ENCODE measurements at places on chromosomes 16 and 17. TPM values are rescaled to one million over a fixed set of nuclear protein-coding genes. Genes with fewer than 3 reads are reported as not detected.
A peak's percentile ranks its signal among the peaks of the same experiment; 100 is the strongest.

The MAPT gene
- 0.15 TPM for total RNA-seq

- H3K4me3 ChIP-seq: no peak overlapping the region
- no peak for DNase-seq
- H3K4me1 ChIP-seq: peaks cover 22% of the 10 kb centered on the region
- no peaks in the 10 kb centered on the region for H3K36me3 ChIP-seq
- H3K27me3 ChIP-seq: peaks cover 37% of the 10 kb centered on the region
- H3K27ac ChIP-seq: no peak overlapping the region
Measured at GRCh38 chr17:44307387-44308186, 814 bp upstream of the RUNDC3A start.

DNA sequence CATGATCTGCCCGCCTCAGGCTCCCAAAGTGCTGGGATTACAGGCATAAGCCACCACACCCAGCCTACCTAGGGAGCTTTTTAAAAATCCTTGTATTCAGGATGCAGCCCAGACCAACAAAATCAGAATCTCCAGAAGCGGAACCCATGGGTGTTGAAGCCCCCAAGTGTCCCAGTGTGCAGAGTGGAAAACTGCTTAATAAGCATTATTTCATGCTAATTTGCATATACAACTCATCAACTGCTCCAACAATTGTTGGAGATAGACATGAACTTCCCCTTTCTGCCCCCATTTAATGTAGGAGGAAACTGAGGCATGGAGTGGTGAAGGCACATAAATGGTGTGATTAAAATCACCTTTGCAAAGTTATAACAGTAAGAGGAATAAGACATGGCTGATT is 84.3 kb upstream of the C16orf82 start:
- no peaks in the 10 kb centered on the region for H3K36me3 ChIP-seq
- peaks cover 2% of the 10 kb centered on the region for H3K27me3 ChIP-seq
- H3K4me3 ChIP-seq: no peak overlapping the region
- no peaks in the 10 kb centered on the region for H3K4me1 ChIP-seq
- no peak for DNase-seq
- H3K27ac ChIP-seq: no peak overlapping the region

The ARL5C gene
- total RNA-seq: 0.15 TPM

- H3K27me3 ChIP-seq: peaks cover 4% of the 10 kb centered on the region
- no peak overlapping the region for H3K27ac ChIP-seq
- no peak overlapping the region for H3K4me3 ChIP-seq
- H3K4me1 ChIP-seq: peaks cover 26% of the 10 kb centered on the region
- peak; percentile 13 for DNase-seq
Measured at GRCh38 chr16:49466881-49467280, 93.3 kb downstream of the C16orf78 start.

DNA sequence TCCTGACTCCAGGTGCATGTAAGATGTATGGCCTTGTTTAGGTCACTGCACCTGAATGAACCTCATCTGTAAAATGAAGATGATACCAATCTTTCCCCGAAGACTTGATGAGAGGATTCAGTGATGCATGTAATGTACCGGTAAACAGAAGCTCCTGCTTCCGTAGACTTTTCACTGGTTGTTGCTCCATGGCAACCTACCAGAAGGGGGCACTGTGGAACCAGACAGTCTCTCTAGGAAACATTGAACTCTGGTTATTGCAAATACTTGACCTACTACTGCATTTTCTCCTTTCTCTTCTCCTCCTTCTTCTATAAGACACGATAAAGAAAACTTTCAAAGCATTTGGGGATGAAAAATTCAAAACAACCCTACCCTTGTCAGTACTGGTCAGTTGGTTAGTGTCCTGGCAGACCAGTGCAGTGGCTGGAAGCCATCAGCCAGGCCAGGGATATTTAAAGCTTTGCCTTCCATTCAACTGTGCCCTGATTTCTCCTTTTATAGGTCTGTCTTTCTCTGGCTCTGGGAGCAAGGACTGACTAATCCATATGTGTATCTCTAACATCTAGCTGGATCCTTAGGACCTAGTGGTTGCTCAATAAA is 667.4 kb upstream of the SALL1 start:
- no peaks in the 10 kb centered on the region for H3K4me1 ChIP-seq
- no peaks in the 10 kb centered on the region for H3K36me3 ChIP-seq
- H3K4me3 ChIP-seq: no peak overlapping the region
- no peak overlapping the region for H3K27ac ChIP-seq

DNA sequence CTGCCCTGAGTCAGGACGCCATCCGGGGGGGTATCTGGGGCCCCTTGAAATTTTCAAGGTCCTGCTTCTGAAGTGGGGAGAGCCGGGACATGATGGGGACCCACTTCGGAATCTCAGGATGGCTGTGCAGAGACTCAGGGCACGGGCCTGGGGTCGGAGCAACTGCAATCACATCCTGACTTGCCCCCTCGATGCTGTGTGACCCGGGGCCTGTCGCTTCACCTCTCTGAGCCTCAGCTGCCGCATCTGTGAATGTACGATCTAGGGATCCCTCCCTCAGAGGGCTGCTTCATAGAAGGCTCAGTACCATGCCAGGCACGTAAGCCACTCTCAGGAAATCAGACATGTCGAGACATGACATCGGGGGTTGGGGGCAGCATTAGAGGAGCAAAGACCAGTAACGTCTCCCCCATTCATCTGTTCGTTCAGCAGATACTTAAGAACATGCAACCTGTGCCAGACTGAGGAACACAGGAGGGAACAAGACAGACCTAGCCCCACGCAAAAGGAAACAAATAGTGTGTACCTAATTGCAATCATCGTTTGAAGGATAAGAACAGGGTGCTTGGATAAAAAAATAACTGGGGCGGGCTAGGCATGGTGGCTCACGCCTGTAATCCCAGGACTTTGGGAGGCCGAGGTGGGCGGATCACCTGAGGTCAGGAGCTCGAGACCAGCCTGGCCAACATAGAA is 229.6 kb downstream of the PARN start:
- no peaks in the 10 kb centered on the region for H3K27me3 ChIP-seq
- H3K36me3 ChIP-seq: no peaks in the 10 kb centered on the region
- no peak overlapping the region for H3K4me3 ChIP-seq
- H3K4me1 ChIP-seq: no peaks in the 10 kb centered on the region
- no peak for DNase-seq

GRCh38 chr16:10741844-10742243 is 1.8 kb upstream of the NUBP1 start:
- no peaks in the 10 kb centered on the region for H3K27me3 ChIP-seq
- H3K27ac ChIP-seq: no peak overlapping the region
- H3K4me1 ChIP-seq: peaks cover 71% of the 10 kb centered on the region
- H3K4me3 ChIP-seq: no peak overlapping the region
- no peak for DNase-seq
- peaks cover 11% of the 10 kb centered on the region for H3K36me3 ChIP-seq

The CUEDC1 gene
- not detected for total RNA-seq

GRCh38 chr17:17511881-17512858 is 16.0 kb upstream of the RASD1 start:
- H3K27ac ChIP-seq: no peak overlapping the region
- H3K36me3 ChIP-seq: no peaks in the 10 kb centered on the region
- no peak for DNase-seq
- H3K4me3 ChIP-seq: no peak overlapping the region

GRCh38 chr17:2972749-2973148 is 90.7 kb downstream of the OR1D5 start:
- H3K27ac ChIP-seq: no peak overlapping the region
- H3K4me1 ChIP-seq: no peaks in the 10 kb centered on the region
- H3K27me3 ChIP-seq: no peaks in the 10 kb centered on the region
- DNase-seq: no peak
- peaks cover 2% of the 10 kb centered on the region for H3K36me3 ChIP-seq
- no peak overlapping the region for H3K4me3 ChIP-seq

DNA sequence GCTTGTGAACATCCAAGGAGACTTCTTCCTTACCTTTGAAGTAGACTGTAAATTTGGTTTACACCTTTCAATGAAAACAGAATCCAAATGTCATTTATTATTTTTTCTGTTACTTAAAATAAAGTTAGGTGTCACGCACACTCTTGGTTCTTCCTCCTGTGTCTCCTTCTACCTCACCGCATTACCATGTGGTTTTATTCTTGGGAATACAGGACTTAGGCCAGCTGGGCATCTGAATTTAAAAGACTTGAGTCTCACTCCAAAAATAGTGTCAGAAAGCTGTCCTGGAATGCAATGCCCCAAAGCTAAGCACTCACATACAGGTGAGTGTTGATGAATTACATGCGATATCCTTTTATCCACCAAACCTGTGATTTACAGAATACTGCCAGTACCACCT is 66.4 kb downstream of the MAF start:
- no peaks in the 10 kb centered on the region for H3K36me3 ChIP-seq
- no peaks in the 10 kb centered on the region for H3K27me3 ChIP-seq
- no peak overlapping the region for H3K4me3 ChIP-seq
- no peaks in the 10 kb centered on the region for H3K4me1 ChIP-seq
- no peak for DNase-seq
- no peak overlapping the region for H3K27ac ChIP-seq
